ENCODE measurements at places on chromosomes 1 and 21. TPM values are rescaled to one million over a fixed set of nuclear protein-coding genes. Genes with fewer than 3 reads are reported as not detected.
A peak's percentile ranks its signal among the peaks of the same experiment; 100 is the strongest.

TSPAN1 gene
- not detected for total RNA-seq

BATF3 gene
- 6.9 TPM for total RNA-seq

PRPF38A gene
- total RNA-seq: 95.7 TPM

MED8 gene
- total RNA-seq: 36.7 TPM

TCHHL1 gene
- not detected for total RNA-seq

CFHR3 gene
- total RNA-seq: not detected

GUCA2B gene
- total RNA-seq: not detected

C1orf94 gene
- total RNA-seq: 0.72 TPM

CFAP141 gene
- not detected for total RNA-seq

KIAA1614 gene
- 0.94 TPM for total RNA-seq

DNA sequence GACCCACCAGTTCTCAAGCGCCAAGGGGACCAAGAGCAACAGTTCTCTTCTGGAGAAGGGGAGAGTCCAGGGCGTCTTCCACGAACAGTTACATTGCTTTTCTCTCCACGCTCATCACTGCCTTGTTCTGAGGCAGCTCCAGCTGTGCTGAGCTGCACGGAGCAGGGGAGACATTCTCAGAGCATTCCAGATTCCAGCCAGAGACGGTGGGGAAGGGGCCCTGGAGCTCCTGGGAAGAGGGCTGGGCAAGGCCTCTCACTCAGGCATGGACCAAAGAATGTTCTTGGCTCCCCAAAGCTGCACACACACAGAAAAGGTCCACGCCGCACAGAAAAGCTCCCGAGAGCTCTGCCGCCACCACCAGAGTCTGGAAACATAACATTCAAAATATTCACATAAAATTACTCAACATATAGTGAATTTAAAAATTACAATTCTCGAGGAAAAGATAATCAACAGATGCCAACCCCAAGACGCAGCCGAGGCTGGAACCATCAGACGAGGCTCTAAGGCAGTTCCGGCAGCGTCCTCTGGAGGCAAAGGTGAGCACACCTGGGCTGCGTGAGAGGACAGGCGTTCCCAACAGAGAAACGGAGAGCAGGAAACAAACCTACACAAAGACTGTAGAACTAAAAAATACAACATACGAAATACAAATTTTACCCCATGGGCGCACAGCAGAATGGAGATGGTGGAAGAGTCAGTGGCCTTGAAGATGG lies 40.5 kb downstream of the UBE2G2 start:
- no peak for DNase-seq

- DNase-seq: no peak
These were observed 29.5 kb upstream of the ECE1 start for GRCh38 chr1:21319447-21320407.

DNA sequence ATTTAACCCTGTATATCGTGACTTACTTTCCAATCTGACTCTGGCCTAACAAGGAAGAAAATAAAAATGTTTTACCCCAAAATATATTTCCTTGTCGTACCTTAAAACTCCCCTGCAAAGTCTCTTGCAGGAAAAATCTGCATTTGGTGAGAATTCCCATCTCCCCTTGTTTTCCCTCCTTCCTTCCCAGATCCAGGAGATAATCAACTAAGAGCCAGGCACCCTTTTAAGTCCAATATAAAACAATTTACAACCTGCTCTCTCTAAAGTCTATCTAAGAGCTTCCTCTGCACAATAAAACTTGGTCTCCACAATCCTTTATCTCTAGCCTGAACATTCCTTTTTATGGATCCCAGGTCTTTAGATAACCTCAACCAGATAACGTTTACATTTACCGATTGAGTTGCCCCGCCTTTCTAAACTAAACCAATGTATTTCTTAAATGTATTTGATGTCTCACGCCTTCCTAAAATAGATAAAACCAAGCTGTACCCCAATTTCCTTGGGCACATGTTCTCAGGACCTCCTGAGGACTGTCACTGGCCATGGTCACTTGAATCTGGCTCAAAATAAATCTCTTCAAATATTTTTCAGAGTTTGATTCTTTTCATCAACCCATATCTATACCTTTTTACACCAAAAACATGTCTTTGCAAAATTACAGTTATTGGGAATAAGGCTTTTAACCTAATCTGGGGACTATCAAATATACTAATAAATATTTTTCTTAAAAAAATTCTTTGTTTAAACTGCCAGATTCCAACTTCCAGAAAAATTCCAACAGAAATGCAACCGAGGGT lies 993 bp downstream of the DDX59 start:
- DNase-seq: no peak

GRCh38 chr1:9576903-9577302 lies 11.8 kb upstream of the TMEM201 start:
- no peak for DNase-seq

GRCh38 chr1:245319094-245319493 lies 164.3 kb downstream of the KIF26B start:
- no peak for DNase-seq

DNA sequence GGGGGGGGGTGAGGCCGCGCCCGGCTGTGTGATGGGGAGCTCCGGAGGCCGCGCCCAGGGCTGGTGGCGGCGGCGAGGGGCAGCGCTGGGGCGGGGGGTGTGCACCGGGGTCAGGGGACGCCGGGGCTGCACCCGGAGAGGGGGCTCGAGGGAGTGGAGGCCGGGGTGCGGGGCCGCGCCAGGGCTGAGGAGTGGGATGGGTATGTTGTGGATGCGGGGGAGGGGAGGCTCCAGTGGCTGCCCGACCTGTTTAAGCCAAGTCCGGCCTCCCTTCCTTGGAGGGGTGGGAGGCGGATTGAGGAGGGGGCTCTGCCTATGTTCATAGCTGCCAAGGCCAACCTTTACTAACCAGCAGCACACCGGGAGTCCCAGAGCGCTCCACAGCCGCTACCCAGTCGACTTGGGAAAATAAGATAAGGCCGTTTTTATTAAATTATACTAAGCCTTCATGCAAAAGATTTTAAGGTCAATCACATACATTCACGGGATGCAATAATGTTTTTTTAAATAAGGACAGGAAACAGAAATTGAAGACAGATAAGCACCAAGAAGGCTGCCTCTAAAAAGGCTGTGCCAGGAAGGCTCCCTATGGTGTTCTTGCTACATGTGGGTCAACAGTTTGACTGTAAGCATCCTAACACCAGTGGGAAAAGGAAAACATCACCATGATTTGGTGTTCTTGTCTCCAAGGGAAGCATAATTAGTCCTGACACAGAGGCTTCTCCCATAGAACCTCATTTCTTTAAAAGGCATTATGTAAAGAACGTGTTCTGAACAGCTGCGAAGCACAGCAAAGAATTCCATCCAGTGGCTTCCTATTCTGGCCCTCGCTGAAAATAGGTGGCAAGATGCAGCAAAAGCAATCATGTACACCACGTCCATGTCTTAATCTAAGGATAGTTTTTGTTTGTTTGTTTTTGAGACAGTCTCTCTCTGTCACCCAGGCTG lies 626 bp upstream of the HLCS start:
- DNase-seq: peak; percentile 86

GRCh38 chr1:88916883-88917282 lies 25.5 kb upstream of the GTF2B start:
- no peak for DNase-seq

GRCh38 chr1:45493116-45493697 lies 2.2 kb upstream of the TESK2 start:
- DNase-seq: peak; percentile 59

GRCh38 chr1:17046334-17046657 lies 7.5 kb downstream of the SDHB start:
- DNase-seq: no peak

DNA sequence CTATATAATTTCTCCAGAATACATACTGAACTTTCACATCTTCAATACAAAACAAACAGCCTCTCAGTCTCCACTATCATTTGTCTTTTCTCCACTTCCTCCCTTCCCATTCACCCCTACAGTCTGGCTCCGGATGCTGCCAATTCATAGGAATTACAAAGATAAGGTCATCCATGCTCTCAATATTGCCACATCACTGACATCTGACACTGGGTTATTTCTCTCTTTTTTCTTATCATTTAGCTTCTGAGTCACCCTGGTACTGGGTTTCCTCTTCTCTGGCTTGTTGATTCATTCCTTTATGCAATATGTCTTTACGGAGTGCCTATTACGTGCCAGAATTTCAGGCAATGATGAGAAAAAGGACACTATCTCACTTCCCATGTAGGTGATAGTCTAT lies 3.1 kb upstream of the SH3BP5L start:
- DNase-seq: no peak

GRCh38 chr1:91278754-91279153 lies 125.9 kb downstream of the HFM1 start:
- peak; percentile 55 for DNase-seq

DNA sequence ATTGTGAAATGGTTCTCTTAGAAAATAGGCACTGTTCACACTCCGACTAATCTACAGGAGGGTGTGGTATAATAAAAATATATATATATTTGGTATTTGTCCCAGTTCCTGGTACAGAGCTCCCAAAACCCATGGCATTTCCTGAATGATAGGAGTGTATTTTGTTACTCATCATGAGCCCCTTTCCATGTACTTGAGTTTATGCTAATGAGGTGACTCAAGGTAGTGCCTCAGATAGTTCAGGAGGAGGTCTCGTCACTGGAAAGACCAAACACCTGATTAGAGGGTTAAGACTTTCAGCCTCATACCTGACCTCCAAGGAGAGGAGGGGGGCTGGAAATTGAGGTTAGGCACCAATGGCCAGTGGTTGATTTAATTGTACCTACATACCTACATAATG lies 57.9 kb downstream of the TTC3 start:
- peak; percentile 11 for DNase-seq

All from A673 (cell line).